ENCODE measurements at places on chromosomes 6 and 20.

GRCh38 chr6:111804627-111805235 is 68.5 kb downstream of the FYN start:
- peak; percentile 70 for DNase-seq

DNA sequence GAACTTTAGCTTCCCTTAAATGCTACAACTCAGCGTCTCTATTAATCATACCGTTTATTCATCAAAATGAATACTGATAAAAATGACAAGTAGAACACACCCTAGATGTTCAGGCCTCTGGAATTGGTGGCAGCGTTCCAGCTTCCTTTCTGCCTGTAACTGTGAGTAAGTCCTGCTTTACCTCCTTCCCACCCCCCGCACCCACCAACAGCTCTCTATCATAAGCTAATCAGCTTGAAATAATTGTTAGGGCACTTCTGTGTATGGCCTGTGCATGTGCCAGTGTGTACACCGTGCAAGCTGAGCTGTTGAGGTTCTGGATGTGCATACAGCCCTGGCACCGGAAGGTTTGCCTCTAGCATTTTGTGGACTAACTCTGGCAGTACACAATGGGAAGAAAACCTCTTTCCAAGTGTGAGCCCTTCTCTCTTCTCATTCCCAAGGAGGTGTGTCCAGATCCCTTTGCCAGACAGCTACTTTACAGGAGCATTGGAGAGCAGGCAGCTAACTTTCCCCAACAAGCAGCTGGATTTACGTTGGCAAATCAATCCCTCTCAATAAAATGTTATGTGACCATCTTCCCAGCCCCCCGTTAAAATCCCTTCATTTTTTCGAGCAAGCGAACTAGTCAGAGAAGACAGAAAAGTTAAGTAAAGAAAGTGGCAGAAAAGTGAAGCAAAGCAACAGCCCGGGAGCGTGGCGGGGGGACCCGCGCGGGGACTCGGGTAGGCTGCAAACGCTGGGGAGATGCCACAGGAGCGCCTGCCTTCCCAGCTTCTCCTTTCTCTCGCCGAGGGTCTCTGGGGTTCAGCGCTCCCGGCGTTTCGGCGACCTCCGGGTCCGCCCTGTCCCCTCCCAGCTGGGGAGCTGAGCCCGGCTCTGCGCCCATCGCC is 803 bp upstream of the ADGRG6 start:
- DNase-seq = no peak

DNA sequence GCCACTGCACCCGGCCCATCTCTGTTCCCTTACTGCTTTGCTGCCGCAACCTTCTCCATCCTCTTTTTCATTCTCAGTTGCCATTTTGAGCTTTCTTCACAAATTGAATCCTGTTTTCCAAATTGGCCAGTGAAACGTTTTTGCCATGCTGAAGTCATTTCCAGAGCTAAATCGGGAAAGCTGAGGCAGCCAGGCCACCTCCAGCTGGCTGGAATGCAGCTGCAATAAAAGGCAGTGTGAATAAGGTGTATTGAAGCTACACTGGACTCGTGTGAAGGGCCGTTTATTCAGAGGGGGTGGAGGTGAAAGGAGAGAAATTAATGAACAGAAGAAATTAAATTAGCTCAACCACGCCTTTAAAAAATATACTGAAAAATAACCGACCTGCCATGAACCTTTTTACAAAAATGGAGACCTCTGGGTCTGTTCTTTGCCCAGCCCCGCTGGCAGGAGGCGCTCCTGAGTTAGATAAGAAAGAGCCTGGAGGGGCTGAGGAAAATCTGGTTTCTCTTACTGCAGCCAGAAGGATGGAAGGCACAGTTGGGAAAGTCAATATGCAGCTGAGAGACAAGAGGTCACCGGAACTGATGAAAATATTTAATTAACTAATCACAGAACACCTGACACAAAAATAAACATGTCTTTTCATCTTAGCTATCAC is 283.9 kb downstream of the FOXC1 start:
- DNase-seq = no peak

- DNase-seq = no peak
Observed at GRCh38 chr6:167162591-167162990, 4.8 kb upstream of the GPR31 start.

DNA sequence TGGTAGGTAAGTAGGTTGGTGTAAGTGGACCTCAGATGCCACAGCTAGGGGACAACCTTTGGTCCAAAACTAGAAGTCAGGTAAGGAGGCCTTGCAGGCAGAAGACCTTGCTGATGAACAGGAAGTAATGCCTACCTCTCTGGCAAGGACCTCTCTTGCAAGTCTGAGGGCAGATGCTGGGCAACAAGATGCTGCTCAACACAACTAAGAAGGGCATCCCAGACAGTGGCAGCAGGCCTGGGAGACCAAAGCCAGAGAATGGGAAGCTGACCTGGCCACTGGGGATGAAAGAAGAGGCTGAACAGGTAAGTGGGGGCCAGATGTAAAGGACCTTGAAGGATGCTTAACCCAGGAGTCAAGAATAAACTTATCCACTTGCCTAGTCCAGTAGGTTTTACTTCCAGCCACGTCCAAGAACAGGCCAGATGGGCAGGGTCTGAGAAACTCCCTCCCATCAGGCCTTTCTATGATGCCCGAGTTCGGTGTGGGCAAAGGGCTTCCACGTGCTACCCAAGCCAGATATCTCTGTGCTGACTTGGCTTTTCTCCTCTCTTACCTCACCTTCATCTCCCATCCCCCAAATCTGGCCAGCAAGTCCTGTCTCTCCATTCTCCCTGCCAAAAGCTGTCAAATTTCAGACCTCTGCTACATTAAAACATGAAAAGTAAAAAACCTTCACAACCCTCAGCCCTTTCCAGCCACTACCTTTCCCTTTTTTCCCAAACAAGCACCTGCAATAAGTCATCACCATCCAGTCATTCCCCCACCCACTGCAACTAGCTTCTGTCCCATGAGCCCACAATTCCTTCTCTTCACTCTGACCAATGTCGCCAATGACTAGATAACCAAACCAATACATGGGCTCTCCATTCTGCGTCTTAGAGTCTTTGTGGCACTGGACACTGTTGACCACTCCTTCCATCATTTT is 11.5 kb upstream of the PLCG1 start:
- no peak for DNase-seq

DNA sequence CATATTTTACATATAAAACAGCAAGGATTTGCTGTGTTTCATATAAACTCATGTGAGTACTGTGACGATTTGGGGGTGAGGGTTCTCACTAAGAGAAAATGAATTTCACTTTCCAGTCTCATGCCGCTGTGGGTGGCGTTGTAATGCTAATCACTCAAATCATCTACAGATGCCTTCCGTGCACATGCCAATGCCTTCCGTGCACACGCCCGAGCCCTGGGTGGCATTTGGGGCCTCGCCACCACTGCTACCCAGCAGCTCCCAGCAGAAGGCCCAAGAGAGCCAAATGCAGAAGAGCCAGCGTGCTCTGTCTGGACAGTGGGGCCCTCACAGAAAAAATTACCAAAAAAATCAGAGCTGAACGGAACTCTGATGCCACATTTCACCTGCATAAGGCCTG is 53.7 kb downstream of the WDR27 start:
- no peak for DNase-seq

GRCh38 chr6:131470534-131470933 is 102.5 kb upstream of the ARG1 start:
- no peak for DNase-seq

- no peak for DNase-seq
Observed at GRCh38 chr6:69489970-69490369, 306.8 kb downstream of the LMBRD1 start.
